ENCODE measurements at places on chromosomes 5 and 9. TPM values are rescaled to one million over a fixed set of nuclear protein-coding genes. Genes with fewer than 3 reads are reported as not detected.
A peak's percentile ranks its signal among the peaks of the same experiment; 100 is the strongest.

SLC6A19 gene
- not detected for total RNA-seq

DNA sequence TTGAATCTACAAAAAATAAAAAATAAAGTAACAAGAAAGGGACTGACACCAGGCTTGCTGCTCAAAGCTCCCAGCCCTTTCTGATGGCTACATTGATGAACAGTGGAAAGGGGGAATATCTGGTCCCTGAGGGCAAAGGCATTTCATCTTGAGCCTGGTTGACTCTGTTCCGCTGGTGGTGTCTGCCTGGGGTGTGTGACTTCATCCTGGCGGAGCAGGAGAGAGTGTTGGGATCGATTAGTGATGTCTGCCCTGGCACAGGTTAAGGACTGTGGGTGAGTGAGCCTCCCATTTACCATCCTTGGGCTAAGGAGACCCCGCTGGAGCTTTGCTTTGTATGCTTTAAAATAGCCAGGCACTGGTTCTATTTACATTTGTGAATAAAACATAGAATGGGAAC lies 56.9 kb upstream of the ASS1 start:
- DNase-seq, result no peak

- no peak for DNase-seq
These were observed 809 bp downstream of the MCCC2 start for GRCh38 chr5:71587766-71588532.

SPINK4 gene
- not detected for total RNA-seq

AGXT2 gene
- not detected for total RNA-seq

DNA sequence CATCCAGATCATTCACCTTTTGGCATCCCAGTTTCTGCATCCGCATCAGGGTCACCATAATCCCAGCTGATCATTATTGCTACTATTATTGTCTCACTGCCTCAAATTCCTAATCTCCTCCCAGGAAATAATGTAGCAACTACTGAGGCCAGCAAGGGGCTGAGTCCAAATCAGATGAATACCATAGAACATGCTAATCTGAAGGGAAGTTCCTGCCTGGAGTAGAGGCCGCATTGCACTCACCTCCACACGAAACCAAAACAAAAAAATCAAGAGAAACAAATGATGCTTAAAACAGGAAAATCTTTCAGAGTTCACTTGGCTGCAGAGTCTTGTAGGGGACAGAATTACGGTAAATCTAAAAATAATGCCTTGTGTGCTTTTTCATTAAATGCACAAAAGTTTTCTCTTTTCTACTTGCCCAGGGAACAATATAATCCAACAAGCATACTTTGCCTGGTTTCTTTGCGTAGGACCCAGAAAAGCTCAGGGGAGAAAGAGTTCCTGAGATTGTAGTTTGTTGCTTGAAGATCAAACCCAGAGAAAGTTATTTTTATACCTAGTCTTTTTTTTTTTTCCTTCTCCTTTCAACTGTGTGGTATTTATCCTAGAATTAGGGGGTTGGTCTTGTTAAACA lies 87.7 kb upstream of the KLF4 start:
- no peak for DNase-seq

C5orf58 gene
- total RNA-seq, result not detected

NOTCH1 gene
- total RNA-seq, result 36.0 TPM

IL9 gene
- total RNA-seq, result not detected

CHSY3 gene
- 1.4 TPM for total RNA-seq

DND1 gene
- not detected for total RNA-seq

- no peak for DNase-seq
These were observed 55.7 kb downstream of the SH3TC2 start for GRCh38 chr5:149007174-149007573.

- DNase-seq, result no peak
These were observed 73.9 kb downstream of the RMI1 start for GRCh38 chr9:84054341-84055010.

DNA sequence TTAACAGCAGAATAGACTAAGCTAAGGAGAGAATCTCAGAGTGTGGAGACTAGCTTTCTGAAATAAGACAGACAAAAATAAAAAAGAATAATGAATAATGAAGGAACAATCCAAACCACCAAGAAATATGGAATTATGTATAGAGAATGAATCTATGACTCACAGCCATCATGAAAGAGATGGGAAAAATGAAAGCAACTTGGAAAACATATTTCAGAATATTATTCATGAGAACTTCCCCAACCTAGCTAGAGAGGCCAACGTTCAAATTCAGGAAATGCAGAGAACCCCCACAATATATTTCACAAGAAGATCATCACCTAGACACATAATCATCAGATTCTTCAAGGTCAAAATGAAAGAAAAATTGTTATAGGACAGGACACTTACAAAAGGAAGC lies 349.0 kb upstream of the MPDZ start:
- no peak for DNase-seq

DNA sequence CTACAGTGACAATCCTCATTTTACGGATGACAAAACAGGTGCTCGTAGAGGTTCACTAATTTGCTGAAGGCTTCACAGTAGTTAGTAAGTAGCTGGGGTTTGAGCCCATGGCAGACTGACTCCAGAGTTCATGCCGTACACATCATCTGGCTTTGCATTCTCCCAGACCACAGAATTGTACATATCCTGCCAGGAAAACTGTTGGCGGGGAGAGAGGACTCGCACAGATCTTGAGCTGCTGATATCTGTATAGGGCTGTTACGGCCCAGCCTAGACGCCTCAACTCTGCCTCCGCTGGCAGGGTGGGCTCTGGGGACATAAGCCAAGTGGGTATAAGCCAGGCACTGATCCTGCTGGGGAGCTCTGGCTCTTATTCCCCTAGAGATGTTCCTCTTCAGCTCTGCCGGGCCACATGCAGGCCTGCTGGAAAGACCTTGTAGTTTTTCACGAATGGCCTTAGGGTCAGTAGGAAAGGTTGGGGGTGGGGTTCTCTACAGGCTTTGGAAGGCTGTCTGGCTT lies 16.3 kb downstream of the LARP1 start:
- DNase-seq, result peak; percentile 77
